ENCODE measurements at places on chromosomes 5 and 9.

DNA sequence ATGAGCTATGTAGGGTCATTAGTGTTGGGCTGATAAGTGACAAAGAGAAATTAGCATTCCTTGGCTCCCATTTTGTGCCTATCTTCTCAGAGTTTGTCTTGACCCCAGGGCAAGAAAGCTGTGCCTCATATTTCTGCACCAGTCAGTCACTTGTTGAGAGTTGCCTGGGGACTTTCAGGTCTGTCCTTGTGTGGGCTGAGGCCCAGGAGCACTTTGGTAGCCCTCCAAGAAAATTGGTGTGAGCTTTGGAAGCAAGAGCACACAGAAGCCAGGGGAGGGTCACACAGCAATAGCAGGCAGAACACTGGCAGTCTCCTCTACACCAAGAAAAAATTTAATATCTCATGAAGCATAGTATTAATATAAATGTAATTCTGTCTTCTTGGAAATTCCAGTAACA, 239.9 kb downstream of the NPR3 start:
- no peak for DNase-seq

DNA sequence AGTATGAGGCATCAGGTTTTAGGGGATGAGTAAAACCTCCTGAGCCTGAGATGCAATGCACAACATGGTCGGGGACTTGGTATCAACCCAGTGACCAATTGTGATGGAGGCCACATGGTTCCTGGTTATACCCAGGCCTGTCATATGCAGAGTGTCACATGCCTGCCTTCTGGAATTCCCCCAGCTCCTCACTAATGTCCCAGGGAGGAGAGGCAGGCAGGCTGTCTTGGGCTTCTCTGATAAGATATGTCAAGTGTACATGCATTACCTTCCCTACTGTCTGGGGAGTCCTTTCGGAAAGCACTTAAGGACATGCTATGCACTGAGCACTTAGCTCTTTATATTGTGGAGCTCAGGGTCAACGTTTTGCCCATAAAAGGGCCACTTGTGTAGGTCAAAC, 14.2 kb upstream of the PALM2AKAP2 start:
- no peak for DNase-seq

GRCh38 chr9:15846611-15847010, 293.8 kb downstream of the CCDC171 start:
- DNase-seq, result no peak

- no peak for DNase-seq
Measured at GRCh38 chr5:34538026-34538672, 118.0 kb upstream of the RAI14 start.

DNA sequence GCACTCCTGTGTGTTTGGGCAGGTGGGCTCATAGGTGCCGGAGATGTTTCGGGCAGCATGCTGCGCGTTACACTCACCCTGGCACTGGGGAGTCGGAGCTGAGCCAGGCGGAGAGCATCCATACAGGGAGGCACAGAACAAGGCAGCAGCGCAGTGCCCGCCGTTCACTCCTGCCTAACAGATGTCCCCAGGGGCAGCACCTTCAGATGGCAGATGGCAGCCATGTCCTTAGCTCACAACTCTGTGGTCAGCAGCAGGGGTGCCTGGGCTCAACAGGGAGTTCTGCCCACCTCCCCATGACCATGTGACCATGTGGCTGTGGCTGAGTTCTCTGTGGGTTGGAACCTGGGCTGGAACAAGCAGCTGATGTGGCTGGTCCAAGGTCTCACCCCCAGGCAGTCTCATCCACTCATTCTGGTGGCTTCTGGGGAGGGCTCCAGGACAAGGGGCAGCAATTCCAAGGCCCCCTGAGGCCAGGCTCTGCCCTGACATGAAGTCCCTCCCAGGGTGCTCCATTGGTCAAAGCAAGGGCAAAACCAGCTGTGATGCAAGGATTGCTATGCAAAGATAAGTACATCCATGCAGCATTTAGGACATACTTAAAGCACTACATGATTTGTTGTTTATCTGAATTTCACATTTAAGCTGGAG, 64.2 kb downstream of the MRPL36 start:
- DNase-seq, result no peak

- no peak for DNase-seq
Measured at GRCh38 chr9:76605321-76605900, 146.4 kb downstream of the GCNT1 start.

- DNase-seq, result no peak
Measured at GRCh38 chr5:128536254-128537220, 1.5 kb downstream of the FBN2 start.

DNA sequence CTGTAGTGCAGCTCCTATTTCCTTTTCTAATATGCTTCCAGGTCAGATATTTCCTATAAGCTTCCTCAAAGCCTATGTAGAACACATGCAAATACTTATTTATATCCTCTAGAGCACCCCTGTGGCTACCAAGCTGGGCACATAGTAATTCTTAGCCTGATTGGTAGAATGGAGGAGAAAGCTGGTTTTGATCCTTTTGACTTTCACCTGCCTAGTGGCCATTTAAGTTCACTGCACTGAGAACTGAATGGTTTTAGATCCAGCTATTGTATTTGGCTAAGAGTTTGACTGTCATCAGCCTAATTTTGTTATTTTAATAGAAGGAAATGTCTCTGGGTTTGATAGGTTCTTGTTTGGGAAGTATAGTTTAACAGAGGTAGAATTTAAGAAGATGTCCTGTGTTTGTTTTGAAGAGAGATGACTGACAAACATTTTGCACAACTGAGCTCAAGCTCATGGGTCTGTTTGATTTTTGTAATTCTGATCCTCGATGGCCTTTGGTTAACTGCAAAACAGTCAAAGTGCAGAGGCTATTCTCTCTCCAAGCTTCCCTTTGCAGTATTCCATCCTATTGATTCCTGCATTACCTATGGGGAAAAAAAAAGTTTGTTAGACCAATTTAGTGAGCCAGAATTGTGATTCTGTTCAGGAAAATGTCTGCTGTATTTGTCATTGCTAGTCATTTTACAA, 85.4 kb downstream of the KCNN2 start:
- peak; percentile 16 for DNase-seq

- DNase-seq, result no peak
Measured at GRCh38 chr9:122918310-122918709, 5.2 kb upstream of the ZBTB6 start.

DNA sequence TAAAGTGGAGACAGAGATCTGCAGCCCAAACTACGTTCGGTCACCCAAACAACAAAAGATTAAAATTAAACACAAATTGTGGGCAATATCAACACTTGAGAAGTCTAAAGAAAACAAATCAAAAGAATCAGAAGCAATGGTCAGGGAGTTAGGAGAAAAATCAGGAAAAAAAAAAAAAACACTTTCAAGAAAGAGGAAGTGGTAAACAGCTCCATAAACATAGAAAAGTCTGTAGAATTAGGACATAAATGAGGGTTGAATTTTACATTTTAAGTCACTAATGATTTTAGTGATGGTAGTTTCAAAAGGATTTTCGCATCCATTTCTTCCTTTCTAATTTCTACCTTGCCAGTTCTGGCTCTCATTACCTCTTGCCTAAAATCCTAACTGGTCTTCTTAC, 10.1 kb downstream of the RNF145 start:
- no peak for DNase-seq

DNA sequence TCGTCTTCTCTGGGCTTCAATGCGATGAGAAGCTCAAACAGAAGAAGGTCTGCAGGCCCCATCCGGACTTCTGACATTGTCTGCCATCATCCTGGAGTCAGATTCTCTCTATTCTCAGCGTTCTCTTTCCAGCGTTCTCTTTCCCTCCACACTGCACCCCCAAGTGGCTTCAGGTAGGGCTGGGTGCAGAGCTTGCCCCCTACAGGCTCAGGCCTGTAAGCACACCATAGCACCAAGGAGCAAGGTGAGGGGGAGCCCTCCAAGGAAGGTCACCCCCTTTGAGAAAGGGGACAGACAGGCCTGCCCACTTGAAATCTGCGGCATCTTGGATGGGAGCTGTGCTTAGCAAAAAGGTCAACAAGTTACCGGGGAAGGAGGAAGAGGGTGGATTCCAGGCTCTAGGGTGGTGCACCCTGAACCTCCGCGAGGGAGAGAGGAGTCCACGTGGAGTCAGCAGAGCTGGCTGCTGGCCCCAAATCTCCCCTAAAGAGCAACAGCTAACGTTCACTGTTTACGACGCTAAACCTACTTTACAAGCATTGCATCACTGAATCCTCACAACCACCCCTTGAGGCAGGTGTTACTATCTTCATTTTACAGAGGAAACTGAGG, 27.5 kb downstream of the GPX3 start:
- DNase-seq, result peak; percentile 54

GRCh38 chr9:85178474-85178873, 508.9 kb downstream of the NTRK2 start:
- DNase-seq, result no peak
